SK-N-MC (cell line): ENCODE measurements at places on chromosomes 12 and 14.

- DNase-seq: no peak
Measured at GRCh38 chr12:65822732-65823512, 1.4 kb upstream of the HMGA2 start.

DNA sequence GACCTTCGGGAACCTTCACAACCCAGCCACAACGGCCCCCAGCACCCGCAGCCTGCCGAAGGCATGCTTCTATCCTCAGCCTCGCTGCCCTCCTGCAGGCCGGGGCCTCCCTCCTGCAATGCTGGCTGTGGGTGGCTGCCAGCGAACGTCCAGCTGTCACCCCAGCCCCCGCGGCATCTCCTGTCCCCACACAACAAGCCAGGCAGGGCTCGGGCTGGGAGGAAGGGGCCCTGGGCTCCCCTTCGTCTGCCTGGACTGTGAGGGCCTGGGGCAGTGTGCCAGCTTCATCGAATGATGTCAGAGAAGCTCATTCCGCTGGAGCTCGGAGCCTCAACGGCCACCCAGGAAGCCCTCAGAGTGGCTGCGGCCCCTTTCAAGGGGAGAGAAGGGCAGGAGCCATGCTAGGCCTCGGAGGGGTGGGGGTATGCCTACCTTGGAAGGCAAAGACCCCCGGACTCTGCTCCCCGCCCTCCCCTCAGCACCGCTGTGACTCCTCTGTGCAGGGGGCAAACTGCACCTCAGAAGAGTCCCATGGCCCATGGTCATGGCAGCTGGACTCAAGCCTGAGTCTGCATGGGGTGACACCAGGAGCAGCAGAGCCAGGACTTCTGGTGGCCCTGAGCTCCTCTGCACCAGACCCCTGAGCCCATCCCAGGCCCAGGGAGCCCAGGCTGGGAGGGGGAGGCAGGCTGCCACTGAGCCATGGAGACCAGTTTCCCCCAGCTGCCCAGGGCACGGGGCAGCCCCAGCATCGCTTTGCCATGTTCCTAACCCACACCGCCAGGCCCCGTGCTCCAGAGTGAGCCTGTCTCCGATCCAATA lies 24.7 kb upstream of the C14orf180 start:
- DNase-seq: no peak

GRCh38 chr14:24806061-24806678 lies 172.2 kb upstream of the GZMB start:
- no peak for DNase-seq

- DNase-seq: no peak
Measured at GRCh38 chr14:94043756-94044475, 17.8 kb downstream of the OTUB2 start.

DNA sequence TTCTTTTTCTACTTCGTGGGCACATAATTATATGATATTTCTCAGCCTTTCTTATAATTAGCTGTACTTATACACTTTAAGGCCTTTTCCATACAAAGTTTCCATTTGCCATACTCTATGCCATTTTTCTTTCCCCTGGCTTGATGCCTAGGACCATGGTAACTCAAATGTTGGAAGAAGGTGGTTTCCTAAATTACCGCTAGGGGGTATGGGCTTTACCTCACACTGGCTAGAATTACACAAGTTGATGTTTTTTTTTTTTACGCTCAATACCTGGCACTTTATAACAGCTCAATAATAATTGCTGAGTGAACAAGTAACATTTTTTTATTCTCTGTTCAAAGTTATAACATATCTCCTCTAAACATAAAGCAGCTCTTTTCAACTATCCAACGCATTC lies 306.8 kb upstream of the LRFN5 start:
- DNase-seq: no peak

DNA sequence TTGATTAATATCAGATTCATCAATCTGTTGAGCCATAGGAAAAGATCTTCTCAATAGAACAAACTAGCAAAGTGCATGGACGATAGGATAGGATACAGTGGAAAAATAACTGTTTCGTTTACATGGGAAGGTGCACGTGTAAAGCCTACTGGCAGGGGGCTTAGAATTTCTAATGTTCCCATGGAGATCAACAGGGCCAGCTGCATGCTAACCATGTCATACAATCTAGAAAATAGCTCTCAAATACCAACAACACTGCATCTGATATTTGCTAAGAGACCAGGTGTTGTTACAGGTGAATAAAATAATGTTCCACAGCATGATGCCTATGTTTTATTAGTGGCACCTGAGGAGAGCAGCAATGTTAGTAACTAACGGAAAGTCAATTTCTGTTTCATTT lies 72.5 kb downstream of the ACSS3 start:
- DNase-seq: no peak

DNA sequence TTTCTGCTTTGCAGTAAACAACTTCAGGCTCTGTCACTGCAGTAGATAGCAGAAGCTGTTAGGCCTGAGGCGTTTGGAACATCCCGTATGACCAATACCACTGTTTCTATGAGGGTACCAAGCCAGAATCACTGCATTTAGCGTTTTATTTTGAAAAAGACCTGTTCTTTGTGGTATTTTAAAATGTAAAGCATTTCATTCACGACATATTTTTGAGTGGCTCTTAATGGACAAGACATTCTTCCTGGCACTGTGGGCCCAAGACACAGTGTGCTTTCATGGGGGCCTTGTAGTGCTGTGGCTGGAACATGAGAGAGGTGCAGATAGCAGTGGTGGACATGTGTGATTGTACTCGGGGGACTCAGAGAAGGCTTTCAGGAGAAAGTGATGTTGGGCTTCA lies 86.4 kb downstream of the DDX51 start:
- no peak for DNase-seq

DNA sequence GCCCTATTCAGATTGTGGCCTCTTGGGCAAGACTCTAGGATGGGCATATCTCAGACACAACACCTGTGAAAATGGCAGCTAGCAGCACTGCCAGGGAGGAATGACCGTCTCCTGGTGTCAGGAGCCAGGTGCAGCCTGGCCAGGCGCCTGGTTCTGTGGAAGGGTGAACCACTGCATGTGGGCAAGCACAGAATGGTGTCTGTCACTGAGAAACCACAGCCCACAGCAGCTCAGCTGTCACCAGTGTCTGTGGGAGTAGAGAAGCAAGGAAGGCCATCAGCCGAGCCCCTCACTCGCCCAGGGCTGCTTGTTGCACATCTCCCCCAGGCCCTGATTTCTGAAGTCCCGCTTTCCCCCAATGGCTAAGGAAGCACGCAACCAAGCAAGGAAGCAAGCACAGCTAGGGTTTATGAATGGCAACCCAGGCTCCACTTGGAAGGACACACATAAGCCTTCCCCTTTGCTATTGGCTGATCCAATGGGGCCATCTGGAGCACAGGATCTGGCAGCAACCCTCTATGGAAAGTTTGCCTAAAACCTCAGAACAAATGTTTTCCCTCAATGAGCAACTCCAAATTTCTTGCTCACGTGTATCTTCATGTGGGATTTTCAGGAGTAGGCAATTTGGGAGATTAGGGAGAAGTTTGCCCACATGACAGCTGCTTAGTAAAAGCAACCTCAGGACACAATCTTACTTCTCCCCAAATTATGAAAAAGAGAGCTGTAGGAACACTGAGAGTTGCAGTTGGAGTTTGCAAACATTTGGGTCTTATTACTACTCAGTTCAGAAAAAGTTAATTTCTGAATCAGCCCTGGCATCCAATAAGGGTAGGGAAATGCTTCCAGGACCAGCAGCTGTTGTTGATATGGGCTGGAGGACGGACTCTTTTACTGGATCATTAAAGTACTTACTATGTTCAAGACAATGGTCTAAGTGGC lies 44.7 kb downstream of the GPHB5 start:
- DNase-seq: no peak

GRCh38 chr14:94284221-94284620 lies 8.8 kb downstream of the SERPINA10 start:
- DNase-seq: no peak

- DNase-seq: no peak
Measured at GRCh38 chr14:103657471-103657870, 28.5 kb downstream of the KLC1 start.

DNA sequence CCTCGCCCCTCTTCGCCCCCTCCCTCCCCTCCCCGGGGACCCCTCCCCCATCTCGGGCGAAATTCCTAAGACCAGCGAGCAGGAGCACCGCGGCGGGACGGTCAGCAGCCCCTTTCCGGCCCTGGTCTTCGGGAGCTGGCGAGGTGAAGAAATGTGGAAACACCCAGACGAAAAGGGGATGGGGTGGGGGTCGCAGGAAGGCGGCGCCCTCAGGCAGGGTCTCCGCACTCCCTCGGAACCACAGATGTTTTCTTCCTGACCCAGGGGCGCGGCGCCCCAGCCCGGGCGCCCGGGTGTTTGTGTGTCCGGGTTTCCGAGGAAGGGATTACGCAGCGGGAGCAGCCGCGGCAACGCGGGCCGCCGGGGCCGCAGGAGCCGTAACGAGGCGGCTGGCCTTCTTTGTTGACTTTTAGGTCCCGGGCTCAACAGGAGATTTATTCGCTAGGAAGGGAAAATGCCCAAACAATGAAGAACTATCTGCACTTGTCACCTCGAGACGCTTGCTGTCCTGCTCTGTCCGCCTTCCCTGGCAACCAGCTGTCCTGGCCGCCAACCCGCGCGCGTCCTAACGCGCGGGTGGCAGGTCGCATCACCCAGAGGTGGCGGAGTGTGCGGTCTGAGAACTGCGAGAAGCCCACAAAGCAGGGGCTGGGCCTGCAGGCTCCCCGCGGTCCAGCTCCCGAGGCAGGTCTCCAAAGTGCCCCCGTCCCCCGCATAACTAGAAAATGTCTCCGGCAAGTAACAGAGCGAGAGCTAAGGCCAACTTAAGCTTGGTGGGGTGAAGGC lies 7.0 kb downstream of the FOXA1 start:
- DNase-seq: no peak

DNA sequence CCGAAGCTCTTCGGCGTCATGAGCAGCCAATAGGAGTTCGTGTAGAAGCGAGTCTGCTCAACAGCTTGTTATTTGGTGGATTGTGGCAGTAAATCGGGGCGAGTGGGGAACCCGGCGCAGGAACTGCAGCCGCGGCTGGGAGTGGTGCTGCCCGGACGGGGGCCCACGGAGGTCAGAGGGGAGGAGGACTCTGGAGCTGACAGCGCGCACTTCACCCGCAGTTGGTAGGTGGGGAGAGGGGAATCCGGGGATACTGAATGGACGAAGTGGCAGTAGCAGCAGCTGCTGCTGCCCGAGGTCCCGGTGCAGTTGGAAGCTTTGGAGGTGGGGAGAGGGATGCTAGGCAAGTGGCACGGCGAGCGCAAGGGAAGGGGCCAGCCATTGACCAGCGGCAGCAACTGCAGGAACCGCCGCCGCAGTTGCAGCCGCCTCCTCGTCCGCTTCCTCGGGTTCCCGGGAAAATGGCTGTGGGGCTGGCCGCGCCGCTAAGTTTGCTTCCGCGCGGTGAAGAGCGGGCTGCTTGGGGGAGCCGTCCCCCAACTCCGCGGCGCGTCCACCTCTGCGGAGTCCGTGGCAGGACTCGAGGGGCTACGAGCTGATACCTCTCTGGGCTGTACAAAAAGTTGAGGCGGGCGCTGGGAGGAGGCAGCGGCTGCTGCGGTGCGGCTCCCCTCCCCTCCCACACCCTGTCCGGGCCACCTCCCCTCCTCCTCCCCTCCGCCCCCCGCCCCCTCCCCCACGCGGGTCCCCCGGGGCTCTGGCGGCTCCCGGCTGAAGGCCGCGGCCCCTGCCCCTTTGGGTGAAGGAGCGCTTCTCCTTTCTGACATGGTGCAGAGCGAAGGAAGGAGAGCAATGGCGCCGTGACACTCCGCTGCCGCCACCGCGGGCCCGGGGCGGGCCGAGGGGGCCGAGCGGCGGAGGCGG lies at the start of gene ARID4A:
Gene ARID4A, plus strand, starts transcription at position 79 of the 924 bp plus-strand sequence. CDS start 1,300 bp downstream, outside the sequence.
- no peak for DNase-seq

DNA sequence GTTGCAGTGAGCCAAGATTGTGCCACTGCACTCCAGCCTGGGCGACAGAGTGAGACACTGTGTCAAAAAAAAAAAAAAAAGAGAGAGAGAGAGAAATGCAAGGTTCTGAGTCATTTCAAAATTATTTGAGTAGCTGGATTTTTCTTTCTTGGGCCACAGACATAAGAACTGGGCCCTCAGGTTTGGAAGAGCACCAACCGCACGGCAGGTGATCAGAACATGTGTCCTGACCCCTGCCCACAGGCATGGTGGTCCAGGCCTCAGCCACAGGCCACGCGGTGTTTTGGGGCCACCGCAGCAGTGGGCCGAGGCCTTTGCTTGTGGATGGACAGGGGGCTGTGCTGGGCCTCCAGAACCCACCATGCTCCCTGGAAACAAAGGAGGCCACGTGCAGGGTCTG lies 126.7 kb downstream of the CALM1 start:
- no peak for DNase-seq

DNA sequence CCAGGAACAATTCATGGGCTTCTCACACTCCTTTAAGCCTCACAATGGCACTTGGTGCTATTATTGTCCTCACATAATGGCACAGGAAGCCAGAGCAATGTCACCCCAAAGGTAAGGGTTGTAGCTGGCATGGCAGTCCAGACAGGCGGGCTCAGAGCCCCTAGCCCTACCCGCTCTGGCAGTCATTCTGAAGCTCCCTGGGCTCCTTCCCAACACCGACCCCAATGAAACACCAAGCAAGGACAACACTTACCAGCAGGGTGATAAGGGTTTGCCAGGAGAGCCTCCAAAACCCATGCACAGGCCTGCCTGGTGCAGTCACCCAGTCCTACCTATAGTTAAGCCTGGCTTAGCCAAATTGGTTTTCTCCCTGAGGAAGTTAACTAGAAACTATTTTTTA lies 30.8 kb downstream of the MAX start:
- DNase-seq: no peak

GRCh38 chr12:7131502-7131866 lies 1.3 kb downstream of the CLSTN3 start:
- DNase-seq: no peak

GRCh38 chr14:34620115-34620514 lies 9.8 kb downstream of the SNX6 start:
- DNase-seq: no peak

DNA sequence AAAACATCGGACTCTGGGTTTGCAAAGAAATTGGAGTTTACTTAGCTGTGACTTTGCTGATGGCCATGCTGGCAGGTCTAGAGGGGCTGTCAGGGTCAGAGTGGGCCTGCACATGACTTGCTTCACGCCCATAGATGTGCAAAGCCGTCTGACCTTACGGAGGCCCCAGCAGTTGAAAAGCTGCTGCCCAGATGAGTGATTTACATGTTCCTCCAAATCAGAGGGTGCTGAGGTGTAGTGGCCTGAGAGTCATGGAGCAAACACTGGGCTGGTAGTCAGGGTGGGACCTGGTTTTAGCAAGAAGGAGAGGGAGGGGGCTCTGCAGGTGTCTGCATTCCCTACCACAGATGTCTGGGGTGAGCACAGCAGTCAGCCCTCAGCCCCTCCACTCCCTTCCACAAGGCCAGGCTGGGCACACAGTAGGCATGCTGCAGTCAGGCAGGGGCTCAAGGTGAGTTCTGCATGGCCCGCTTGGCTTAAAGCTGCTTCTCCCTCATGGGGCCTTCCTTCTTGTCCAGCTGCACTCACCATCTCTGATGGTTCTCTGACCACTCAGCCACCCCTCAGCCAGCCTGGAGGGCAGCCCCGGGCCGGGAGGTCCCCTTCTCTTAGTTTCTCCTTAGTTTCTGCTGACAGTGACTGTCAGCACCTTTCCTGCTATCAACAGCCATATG lies 34.2 kb upstream of the EML1 start:
- no peak for DNase-seq

GRCh38 chr14:64942531-64943111 lies at the start of gene GPX2:
GPX2 (minus strand) TSS chr14:64942745; CDS start chr14:64942726, 19 bp downstream.
- no peak for DNase-seq

GRCh38 chr12:55935738-55936151 lies 4.8 kb downstream of the DGKA start:
- no peak for DNase-seq

- DNase-seq: no peak
Measured at GRCh38 chr12:30796313-30796780, 41.6 kb upstream of the CAPRIN2 start.

GRCh38 chr14:78405079-78405856 lies 235.1 kb downstream of the NRXN3 start:
- no peak for DNase-seq

GRCh38 chr14:50031602-50032313 lies 84.6 kb downstream of the VCPKMT start:
- no peak for DNase-seq
